GM13976 (cell line): ENCODE measurements at places on chromosomes 7 and 10.
A peak's percentile ranks its signal among the peaks of the same experiment; 100 is the strongest.

GRCh38 chr7:68833422-68833821 is 764.9 kb upstream of the AUTS2 start:
- DNase-seq: no peak

- DNase-seq: no peak
Observed at GRCh38 chr10:117948493-117948892, 98.2 kb downstream of the RAB11FIP2 start.

DNA sequence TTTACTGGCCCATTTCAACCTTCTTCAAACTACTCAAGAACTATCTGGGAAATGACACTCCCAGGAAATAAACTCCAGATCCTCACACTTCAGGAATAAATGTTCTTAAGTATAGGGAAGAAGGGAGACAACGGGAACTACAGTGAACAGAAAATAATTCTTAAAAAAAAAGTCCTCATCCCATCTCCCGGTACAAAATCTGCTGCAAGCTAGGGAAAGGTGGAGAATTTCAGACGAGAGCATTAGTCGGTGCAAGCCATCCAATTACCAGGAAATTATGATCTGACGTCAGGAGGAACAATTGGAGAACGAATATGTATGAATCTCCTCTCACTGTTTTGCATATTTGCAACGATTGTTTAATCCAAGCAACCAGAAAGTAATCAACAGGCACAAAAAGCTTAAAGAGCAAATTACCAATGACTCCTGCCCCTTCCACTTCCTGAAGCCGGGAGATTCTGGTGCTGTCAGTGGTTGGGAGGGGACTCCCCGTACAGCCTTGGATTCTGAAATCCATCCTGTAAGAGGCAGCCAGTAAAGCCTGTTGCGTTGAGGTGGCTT is 15.1 kb upstream of the GATA3 start:
- no peak for DNase-seq

- DNase-seq: no peak
Observed at GRCh38 chr7:129126314-129126713, 18.2 kb upstream of the TSPAN33 start.

GRCh38 chr7:123075838-123076467 is 80.5 kb upstream of the TAS2R16 start:
- no peak for DNase-seq

GRCh38 chr10:515674-516073 is 173.8 kb downstream of the DIP2C start:
- peak; percentile 59 for DNase-seq

- peak; percentile 57 for DNase-seq
Observed at GRCh38 chr10:59708816-59709394, 745 bp downstream of the SLC16A9 start.

DNA sequence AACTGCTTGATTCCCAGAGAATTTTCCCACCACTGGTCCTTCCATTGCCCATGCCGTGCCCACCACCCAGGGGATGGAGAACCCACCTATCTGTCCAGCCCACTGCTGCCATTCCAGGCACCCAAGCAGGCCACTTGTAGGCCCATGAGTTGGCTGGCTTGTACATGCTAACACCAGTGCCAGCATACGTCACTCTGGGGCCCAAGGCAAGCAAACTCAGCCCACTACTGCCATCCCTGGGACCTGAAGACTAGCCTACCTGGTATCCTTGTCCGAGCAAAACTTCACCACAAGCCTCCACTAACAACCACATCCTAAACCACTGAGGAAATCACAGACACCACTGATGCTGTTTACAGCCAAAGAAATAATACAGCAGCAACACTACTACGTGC is 44.7 kb upstream of the CDK6 start:
- no peak for DNase-seq

- no peak for DNase-seq
Observed at GRCh38 chr7:20784388-20785156, 2.1 kb downstream of the SP8 start.

DNA sequence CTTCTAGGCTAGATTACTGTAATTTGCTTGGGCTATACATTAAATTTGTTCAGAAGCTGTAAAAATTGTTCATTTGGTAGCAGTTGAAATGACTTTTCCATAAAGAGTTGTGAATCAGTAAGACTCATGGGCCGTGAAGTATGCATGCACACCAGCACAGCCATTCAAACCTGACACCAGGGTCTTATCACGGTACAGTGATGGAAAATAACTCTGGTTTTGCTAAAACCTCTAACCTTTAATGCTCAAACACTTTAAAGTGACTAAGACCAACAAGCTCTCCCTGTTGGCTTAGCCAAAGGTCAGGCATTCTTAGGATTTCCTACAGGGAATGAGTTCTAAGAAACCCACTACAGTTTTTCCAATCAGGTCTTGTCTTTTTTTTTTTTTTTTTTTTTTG is 11.5 kb downstream of the ARL3 start:
- no peak for DNase-seq

- DNase-seq: no peak
Observed at GRCh38 chr10:111023060-111023459, 53.8 kb upstream of the ADRA2A start.

DNA sequence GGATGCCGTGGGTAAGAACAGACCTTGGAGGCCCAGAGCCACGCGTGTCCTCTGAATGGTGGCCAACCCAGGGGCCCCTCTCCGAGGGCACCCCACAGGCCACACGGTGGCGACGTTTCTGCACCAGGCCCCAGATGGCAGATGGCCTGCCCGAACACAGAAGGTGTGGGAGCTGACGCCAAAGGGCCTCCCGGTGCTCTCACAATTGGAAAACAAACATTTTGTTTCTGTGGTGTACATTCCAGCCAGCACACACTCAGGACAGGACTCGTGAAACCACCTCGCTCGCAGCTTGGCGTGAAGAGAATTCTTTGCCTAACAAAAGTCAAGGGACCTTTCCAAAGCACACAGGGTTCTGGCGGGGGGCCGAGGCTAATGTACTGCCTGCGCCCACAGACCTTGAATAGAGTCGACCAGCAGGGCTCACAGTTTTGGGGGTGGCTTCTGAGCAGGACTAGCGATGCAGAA is 112.1 kb downstream of the FAM53B start:
- DNase-seq: no peak

GRCh38 chr7:25118048-25118753 is 6.9 kb downstream of the CYCS start:
- DNase-seq: no peak

GRCh38 chr7:109020251-109020650 is 450.6 kb downstream of the DNAJB9 start:
- no peak for DNase-seq

GRCh38 chr10:126640401-126640800 is 30.1 kb downstream of the C10orf90 start:
- DNase-seq: no peak

- peak; percentile 73 for DNase-seq
Observed at GRCh38 chr10:115093776-115094408, 727 bp downstream of the ATRNL1 start.

GRCh38 chr10:1241973-1242935 is 186.1 kb downstream of the WDR37 start:
- DNase-seq: no peak

- no peak for DNase-seq
Observed at GRCh38 chr7:1296356-1296981, 63.8 kb downstream of the UNCX start.

GRCh38 chr7:46317256-46317655 is 396.2 kb upstream of the IGFBP3 start:
- no peak for DNase-seq

GRCh38 chr7:157418204-157419034 is 81.6 kb downstream of the DNAJB6 start:
- DNase-seq: no peak

DNA sequence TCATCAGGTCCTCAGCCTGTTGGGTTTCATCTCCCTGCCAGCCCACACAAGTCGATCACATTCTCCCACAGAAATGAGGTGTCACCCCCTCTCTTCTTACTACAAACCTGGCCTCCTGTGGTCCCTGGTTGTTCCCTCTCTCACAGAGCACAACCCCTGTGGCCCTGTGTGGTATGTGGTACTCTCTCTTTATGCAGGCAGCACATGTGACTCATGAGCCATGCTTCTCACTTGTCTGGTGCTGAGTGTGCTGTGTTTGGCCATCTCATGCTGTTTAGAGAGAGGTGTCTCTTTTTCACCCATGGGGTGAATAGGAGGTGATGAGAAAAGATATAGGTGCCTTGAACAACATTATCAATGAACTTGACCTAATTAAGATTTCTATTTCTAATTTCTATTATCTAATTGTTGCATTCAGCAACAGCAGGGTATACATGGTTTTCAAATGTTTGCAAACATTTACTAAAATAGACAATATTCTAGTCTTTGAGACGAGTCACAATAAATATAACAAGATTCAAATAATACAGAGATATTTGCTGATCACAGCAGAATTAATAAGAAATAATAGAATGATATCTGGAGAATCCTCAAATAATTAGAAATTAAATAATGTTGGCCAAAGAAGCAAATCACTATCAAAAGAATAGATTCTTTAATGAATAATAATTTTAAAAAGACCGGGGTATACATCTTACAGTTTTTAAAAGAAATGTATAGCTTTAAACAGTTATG is 633.8 kb upstream of the IGFBP3 start:
- no peak for DNase-seq

- DNase-seq: no peak
Observed at GRCh38 chr10:129849853-129850252, 114.2 kb downstream of the EBF3 start.

DNA sequence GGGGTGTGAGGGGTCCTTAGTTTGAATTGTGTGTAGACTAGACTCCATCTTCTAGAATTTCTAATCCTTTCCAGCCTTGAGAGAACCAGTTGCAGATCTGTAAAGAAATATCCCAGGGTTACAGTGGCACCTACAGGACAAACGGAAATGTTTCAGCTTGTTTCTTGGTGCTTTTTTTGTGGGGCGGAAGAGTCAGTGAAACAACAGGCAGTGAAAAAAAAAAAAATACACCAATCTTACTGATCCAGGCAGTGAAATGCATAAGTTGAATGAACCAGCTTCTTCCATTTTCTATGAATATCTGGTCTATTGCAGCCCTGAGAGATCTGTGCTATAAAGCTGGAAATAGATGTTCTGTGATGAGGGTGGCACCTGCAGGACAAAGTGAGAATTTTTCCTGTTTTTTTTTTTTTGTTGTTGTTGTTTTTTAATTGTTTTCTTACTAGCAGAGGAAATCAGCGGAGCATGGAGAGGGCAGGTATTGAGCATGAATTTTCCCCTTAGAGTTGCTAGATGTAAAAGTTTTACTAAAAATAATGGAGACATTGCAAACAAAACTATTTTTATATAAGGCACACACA is 81.9 kb upstream of the DYNC1I1 start:
- DNase-seq: no peak

- no peak for DNase-seq
Observed at GRCh38 chr7:85521108-85521694, 334.3 kb upstream of the SEMA3D start.

DNA sequence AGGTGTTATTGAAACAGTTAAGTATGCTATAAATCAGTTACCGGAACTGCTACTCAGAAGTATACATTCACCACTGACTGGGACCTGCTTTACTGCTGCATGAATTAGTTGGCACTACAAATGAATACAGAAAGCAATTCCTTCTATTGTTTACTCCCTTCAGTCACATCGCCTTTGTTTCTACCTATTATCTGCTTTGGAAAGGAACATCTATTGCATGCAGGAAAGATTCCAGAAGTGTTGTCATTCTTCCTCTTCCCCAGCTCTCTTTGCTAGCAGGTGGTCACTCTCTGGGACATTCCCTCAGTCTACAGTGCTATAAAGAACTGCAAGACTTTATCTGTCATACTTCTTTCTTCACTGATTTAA is 131.3 kb downstream of the ANK3 start:
- DNase-seq: no peak

DNA sequence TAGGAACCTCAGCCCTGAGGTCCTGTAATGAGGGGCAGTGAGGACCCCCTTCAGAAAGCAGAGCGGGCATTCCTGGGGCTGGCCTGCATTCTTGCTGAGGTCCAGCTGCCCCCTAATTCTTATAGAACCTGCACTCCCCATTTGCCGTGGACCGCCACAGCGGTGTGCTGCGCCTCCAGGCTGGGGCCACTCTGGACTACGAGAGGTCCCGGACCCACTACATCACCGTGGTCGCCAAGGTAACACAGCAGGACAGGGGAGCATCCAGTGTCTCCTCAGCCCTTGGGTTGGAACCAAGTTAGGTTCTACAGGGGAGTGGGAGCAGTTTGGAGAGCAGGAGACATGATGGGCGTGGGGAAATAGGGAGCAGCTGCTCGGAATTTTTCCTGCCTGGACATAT is 7.3 kb downstream of the CDHR1 start:
- DNase-seq: no peak

GRCh38 chr10:118827053-118827452 is 72.3 kb upstream of the CACUL1 start:
- no peak for DNase-seq

DNA sequence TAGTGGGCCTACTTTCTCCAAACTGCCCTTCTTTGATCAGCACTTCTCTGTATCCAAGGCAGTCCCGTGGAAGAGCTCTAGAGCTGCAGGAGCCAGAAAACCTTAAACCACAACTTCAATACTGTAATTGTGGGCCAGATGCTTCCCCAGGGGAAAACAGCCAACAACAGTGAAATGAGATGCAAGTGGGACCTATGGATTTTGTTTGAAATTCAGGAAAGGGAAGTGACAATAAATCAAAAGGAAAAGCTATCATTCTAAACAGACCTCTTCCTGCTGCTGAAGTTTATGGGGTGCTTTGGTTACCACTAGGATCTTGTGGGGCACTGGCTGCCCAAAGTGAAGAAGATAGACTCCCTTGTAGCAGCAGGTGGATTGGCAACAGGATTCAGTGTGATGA is 1031.7 kb downstream of the LRMDA start:
- DNase-seq: no peak

- DNase-seq: no peak
Observed at GRCh38 chr10:130411496-130412085, 275.4 kb downstream of the GLRX3 start.

DNA sequence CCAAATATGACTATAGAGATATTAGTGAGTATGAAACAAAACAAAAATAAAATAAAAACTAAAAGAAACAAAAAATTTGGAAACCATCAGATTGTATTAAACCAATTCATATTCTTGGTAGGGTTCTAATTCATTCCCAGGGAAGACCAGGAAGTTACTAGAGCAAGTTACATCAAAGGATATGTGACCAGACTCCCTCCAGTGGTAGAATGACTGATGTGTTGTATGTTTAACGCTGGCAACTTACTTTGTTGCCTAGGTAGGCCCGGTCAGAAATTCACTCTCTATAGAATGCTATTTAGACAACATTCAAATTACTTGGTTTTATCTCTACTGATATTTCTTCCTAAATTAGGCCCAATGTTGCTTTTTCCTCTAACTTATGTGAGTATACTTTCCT is 5.2 kb downstream of the PHYHIPL start:
- peak; percentile 62 for DNase-seq

DNA sequence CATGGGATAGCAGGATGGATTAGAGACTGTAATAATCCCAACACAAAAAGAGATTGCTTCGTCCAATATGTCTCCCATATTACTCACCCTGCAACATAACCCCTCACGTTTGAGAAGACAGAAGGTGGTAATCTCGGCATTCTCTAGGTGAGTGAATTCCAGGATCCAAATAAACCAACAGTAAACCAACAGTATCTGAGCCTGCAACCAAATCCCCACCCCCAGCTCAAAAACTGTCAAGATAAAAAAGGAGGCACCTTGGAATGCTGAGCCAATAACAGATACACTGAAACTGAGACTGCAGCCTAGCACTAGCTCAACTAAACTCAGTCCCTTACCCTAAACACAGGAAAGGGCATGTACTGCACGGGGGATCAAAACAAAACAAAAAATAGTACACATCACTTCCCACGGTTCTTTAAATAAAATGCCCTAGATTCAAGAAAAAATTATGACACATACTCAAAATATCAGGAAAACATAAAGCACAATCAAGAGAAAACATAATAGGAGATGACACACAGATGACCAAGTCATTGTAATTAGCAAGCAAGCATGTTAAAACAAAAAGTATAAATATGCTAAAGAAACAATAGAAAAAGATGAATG is 28.0 kb downstream of the IPMK start:
- no peak for DNase-seq
